ENCODE measurements at places on chromosomes 12 and 14.

DNA sequence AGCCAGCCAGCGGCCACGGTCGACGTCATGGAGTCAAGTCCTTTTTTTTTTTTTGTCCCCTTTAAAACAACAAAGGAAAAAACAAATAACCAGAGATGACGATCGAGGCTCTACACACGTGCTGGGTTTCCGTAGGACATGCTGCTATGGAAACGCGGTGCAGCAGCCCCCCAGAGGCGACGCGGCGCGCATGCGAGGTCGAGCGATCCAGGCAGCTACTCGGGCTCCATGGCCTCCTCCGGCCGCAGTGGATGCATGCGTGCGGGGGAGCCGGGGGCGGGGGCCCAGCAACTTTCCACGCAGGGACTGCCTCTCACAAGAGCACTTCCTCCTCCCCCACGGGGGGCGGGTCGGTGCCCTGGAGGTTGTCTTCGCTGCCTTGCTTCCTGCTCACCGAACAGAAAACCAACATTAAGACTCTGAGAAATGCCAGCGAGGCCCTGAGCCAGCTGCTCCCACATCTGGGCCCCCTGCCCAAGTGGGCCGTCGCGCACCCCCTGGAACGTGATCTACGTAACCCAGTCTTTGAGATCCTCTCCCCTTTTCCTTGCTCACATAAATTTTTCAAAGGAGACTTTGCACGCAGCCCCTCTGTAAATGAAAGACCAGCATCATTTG is 30.7 kb downstream of the P2RX4 start:
- DNase-seq = peak; percentile 45

- no peak for DNase-seq
Observed at GRCh38 chr12:93111773-93112172, 182.7 kb upstream of the EEA1 start.

GRCh38 chr12:75641031-75641780 is 129.8 kb upstream of the KRR1 start:
- DNase-seq = no peak

DNA sequence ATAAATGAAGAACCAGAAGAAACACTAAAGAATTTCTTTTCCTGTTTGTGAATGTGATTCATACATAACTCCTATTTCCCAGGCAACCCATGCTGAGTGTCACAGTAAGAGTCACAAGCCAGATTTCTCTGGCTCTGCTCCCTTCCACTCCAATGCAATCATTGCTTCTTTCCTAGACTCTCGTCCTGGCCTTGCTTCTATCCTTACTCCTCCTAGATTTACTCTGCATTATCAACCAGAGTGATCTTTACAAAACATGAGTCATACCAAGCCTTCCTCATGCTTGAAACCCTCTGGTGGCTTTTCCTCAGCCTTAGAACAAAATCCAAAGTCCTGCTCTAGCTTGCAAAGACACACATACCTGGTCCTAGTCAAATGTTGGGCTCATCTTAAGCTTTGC is 13.3 kb downstream of the IL22 start:
- no peak for DNase-seq

- DNase-seq = no peak
Observed at GRCh38 chr12:53474819-53475218, 22.9 kb downstream of the PCBP2 start.

- DNase-seq = no peak
Observed at GRCh38 chr14:69399750-69400149, 1.3 kb downstream of the SLC39A9 start.
